ENCODE measurements at places on chromosomes 2 and 18.

DNA sequence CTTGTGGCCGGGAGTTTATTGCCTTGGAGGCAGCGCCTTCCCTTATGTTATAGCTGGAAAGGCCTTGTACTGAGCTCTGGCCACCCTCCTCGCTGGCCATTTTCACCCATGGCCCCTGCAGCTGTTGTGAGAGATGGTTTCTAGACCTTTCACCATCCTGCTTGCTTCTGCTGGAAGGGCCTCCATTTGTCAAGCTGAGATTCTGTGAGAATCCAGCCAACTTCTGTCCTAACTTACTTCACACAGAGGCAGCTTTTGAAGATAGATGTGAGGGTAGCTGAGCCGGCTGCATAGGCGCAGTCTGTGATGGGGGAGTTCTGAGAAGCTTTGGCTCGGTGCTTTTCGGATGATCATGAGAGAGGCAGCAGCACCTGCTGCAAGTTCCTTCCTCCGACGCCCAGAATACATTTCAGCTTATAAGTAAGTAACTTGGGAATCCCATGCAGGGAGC lies 8.7 kb downstream of the CTIF start:
- DNase-seq = no peak

GRCh38 chr2:176997074-176997791 lies 215.4 kb upstream of the HNRNPA3 start:
- no peak for DNase-seq

GRCh38 chr2:98496750-98497493 lies 52.3 kb downstream of the INPP4A start:
- no peak for DNase-seq

- no peak for DNase-seq
These were observed 472.5 kb downstream of the PID1 start for GRCh38 chr2:228798458-228799207.

DNA sequence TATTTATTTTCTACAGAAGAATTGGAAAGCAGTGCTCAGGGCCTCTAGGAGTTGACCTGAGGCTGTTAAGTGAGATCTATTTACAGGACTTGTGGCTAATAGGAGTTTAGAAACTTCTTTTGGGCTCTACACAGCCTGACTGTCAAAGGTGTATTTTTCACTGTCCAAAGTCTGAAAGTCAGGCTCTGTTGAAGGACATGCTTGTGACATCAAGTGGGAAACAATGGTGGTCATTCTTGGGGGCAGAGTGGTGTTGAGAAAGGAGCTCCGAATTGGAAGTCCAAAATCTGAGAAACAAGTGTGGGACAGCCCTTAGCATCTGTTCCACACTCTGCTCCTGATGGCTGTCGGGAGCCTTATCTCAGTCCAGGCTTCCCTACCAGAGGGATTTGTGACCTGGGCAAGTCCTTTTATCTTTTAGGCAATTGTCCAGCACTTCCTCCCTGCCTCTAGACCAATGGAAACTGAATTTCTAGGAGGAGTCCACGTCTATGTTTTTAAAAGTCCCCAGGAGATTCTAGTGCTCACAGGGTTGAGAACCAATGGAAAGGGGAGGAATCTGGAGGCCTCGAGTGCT lies 76.4 kb downstream of the LIPG start:
- DNase-seq = no peak

DNA sequence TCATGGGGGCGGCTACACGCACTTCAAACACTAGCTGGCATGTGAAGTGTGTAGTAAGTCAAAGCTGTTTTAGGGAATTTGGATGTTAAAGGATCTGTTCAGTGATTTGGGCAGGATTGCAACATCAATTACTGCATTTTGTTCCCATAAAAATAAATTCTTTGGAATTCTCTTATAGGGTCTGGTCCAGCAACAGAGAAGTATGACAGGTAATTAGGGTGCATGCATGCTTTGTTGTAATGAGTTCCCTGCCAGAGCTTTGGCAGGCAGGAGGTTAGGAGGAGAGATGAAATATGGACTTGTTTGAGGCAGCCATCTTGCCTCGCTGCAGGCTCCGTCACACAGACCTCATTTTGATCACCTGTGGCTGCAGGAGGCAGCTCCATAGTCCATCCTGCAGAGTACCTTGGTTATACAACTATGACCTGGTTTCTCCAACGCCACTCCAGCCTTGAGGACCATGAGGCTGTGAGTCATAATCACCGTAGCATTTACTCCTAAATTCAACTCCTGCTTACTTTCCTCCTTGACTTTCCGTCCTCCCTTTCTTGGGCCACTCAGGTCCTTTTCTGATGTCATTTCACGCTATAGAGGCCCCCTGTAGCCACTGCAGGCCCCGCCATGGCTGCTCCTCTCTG lies 26.5 kb upstream of the EML4 start:
- DNase-seq = no peak

DNA sequence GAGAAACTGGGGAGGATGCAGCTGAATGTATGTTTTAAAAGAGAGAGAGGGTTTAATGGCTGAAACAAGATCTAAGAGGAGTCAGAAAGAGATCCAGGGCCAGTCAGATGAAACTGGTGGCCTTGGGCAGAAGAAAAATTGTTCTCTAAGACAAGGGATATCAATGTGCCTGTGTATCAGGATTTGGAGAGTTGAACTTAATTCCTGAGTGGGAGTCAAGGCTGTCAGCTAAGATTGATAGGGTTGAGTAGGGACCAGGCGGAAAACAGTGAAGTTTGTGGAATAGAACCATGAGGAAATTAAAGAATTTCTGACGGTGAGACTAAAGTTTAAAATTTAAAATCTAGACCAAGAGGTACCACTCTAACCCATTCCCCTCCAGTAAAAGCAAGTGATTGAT lies 199.2 kb downstream of the PARD3B start:
- no peak for DNase-seq

GRCh38 chr2:45627911-45628310 lies 16.8 kb upstream of the SRBD1 start:
- DNase-seq = no peak
